ENCODE measurements at places on chromosomes 7 and 10. TPM values are rescaled to one million over a fixed set of nuclear protein-coding genes. Genes with fewer than 3 reads are reported as not detected.
A peak's percentile ranks its signal among the peaks of the same experiment; 100 is the strongest.

GRCh38 chr7:148941598-148942275, 57.6 kb upstream of the EZH2 start:
- DNase-seq: peak; percentile 82

Gene PLCE1
- 39.7 TPM for total RNA-seq

Gene PTF1A
- total RNA-seq: not detected

Gene EBLN1
- total RNA-seq: not detected

Gene GRIFIN
- total RNA-seq: not detected

DNA sequence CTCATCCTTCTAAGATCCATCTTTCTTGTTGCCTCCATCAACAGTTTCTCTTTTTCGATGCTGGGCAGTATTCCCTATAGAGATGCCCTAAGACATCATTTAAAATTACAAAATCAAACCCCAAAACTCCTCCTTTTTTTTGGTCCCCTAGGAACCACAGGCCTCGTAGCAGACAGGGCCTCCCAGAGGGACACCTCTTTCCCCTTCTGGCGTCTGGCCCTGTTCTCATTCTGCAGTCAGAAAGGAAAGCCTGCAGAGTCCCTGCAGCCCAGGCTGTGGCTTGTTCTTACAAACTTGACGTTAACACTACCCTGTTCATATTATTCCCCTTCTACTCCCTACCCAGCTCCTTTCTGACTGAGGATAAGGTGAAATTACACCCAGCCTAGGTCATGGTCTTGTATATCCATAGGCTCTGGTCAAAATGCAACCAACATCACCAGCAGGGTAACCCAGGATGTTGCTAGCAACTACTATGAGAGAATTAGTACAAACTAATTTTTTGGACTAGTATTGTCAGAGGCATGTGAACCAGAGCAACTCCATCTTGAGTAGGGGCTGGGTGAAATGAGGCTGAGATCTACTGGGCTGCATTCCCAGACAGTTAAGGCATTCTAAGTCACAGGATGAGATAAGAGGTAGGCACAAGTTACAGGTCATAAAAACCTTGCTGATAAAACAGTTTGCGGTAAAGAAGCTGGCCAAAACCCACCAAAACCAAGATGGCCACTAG, 3.5 kb upstream of the EPHA1 start:
- DNase-seq: no peak

DNA sequence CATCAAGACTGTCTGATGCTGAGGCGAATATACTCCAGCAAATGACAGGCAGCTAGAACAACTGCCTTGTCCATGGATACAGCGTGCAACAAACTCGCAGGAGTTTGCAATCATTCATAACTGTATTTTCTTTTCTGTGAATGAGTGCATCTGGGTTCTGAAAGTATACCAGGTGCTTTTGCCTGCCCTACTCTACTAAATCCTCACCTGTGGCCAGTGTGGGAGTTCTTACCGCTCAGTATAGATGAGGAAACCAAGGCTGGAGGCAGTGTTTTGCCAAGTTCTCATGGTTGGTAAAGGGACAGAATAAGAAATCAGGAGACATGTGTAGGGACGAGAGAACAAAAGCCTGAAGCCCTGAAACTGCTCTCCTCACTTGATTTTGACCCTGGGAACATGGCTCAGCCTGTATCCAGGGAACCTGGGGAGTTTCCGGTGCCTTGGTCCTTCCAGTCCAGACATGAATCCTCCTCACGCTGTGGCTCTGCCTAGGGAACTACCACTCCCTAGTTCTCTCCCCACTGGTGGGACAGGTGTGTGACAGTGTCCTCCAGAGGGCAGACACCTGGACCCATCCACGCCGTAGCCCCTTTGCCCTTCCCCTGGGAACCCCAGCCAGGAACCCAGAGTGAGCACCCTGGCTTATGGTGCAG, 142.0 kb downstream of the CDH23 start:
- DNase-seq: no peak

- DNase-seq: no peak
These were observed 79.5 kb downstream of the RTKN2 start for GRCh38 chr10:62189131-62189530.

DNA sequence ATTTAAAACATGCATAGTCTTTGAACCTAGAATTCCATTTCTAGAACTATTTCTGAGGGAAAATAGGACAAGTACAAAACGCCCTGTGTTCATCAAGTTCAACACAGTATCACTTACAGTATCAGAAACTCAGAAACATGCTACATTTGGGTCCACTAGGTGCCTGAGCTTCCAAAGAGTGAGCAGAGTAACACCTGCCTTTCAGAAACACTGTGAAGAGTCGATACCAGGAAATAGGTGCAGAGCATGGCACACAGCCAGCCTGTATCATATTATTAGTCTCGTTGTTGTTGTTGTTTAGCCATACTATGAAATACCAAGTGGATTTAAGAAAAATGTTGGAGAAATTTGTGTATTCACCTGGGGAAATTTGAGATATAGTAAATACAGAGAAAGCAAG, 392.1 kb upstream of the MGMT start:
- DNase-seq: no peak

Measured in Panc1 (cell line).